ENCODE measurements at places on chromosomes 16 and 17. TPM values are rescaled to one million over a fixed set of nuclear protein-coding genes. Genes with fewer than 3 reads are reported as not detected.

The KRTAP2-2 gene
- total RNA-seq = not detected

DNA sequence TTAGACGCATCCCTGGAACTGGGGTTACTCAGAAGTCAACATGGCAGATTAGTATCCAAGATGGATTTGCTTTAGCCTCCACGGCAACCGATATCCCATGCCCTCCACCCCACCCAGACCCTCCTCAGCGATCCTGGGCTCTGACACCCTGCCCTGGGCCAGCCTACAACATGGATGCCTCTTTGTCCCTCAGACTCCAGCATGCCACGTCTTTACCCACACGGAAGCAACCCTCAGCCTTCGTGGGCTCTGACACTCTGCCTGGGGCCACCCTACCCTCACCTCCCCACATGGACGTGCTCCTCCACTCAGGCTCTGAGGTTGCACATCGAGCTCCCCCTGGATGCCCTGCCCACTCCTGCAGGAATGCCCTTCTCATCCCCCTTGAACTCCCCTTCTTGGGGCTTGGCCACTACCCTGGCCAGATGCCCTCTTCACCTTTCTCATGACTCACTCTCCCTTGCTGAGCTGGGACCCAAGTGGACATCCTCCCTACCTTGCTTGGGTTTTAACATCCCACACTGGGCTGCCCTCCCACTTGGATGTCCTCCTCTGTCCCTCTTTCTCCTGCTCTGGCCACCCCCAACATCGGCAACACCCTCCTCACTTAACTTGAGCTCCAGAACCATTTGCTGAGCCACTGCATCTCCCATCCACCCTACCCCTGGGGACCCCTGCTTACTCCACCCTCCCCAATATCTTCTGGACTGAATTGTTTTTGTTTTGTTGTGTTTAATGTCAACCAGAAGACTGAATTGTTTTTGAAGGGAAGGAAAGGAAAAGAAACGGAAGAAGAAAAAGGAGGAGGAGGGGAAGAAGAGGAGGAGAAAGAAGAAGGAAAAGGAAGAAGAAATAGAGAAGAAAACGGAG lies 18.3 kb upstream of the TMEM92 start:
- DNase-seq = no peak

DNA sequence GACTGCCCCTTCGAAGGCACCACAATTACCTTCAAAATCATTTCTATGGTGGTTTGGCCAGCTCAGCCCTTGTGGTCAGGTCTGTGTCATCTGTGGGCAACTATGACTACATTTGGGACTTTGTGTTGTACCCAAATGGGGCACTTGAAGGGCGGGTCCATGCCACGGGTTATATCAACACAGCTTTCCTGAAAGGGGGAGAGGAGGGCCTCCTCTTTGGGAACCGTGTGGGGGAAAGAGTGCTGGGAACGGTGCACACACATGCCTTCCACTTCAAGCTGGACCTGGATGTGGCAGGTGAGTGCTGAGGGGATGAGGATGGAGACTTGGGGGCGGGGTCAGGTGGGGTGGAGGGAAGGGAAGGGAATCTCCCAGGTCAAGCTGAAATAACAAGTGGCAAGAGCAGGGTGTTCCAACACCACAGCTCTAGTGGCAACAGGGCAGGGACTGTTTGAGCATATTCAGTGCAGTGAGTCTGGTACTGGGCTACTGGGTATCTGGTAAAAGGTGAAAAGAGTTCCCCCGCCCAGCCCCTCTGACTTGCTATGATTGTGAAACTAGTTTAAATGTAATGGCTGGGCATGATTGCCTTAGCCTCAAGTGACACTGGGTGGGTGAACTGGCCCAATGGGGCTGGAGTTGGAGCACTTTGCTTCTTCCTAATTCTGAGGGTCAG lies 1.7 kb downstream of the AOC2 start:
- DNase-seq = no peak

DNA sequence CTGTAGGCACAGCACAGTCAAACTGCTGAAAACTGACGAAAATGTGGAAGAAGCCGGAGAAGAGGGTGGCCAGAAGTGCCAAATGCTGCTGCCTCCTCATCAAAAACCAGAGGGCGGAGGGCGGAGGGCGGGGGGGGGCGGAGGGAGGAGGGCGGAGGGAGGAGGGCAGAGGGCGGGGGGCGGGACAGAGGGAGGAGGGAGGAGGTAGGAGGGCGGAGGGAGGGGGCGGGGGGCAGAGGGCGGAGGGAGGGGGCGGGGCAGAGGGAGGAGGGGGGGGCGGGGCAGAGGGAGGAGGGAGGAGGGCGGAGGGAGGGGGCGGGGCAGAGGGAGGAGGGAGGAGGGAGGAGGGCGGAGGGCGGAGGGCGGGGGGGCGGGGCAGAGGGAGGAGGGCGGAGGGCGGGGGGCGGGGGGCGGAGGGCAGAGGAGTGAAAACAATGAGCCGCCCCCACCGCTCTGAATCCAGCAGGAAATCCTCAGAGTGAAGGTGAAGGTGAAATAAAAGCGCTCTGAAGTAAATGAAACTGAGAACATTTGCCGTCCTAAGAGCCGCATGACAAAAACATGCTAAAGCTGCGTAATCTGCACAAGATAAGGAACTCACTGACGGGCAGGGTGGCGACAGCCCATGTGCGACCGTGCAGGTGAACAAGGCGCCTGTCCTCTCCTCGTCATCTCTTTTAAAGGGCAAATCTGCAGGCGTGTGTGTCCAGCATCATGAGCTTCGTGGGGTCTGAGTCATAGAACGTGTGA lies 22.6 kb upstream of the CBFA2T3 start:
- no peak for DNase-seq

The SLC9A5 gene
- total RNA-seq = 3.4 TPM

The NCOR1 gene
- total RNA-seq = 115 TPM

The FOXN1 gene
- not detected for total RNA-seq

DNA sequence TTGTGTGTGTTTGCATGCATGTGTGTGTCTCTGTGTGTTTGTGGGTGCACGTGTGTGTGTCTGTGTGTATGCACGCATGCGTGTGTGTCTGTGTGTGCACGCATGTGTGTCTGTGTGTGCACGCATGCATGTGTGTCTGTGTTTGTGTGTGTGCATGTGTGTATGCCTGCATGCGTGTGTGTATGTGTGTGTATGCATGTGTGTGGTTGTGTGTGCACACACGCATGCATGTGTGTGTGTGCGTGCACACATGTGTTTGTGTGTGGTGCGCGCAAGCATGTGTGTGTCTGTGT lies 239.9 kb upstream of the TNRC6C start:
- no peak for DNase-seq

The SPATA33 gene
- total RNA-seq = 12.6 TPM

GRCh38 chr16:77307426-77308162 lies 108.4 kb downstream of the SYCE1L start:
- no peak for DNase-seq

The TM4SF5 gene
- total RNA-seq = not detected

DNA sequence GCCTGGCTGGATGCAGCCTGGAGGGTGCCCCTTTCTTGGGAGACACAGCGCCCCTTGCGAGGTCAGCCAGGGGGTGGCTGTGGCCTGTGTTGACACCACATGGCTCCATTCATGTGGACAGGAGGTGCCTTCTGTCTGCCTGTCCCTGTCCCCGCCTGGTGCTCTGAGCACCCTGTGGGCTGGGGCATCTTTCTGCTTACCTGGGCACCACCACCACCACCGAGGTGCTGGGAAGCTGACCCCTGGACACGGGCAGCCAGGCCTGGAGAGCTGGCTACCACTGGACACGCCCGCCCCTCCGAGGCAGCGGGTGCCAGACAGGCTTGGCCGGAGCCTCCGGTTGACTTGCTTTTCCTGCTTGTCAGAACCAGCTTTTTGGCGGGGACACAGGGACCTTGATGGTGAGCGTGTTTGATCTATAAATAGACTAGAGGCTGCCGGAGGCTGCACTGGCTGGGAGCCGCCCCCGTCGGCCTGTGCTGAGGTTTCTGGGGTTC lies 121.3 kb upstream of the GSE1 start:
- no peak for DNase-seq

- DNase-seq = no peak
These were observed 212.5 kb downstream of the CCDC182 start for GRCh38 chr17:57532556-57532955.

- DNase-seq = no peak
These were observed 1927.2 kb downstream of the TP53TG3F start for GRCh38 chr16:35386619-35387018.

GRCh38 chr17:44878627-44879221 lies 20.5 kb downstream of the EFTUD2 start:
- no peak for DNase-seq

DNA sequence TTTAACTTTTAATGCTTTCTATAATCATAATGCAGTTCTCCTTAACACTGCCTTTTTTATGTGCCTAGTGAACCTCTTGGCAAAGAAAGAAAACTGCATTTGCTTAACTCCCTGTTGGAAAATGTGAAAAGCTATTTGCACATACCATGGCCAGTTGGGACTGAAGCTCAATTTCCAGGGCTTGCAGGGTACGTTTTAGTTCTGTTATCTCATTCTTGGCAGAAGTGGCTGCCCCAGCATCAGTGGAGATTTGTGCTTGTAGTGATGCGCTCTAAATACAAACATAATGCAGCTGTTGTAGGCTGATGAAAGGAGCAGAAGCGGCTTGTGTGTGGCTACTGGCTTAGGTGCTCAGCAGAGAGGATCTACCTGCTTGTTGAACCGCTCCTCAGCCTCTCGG lies 3.7 kb downstream of the KRT24 start:
- DNase-seq = no peak

DNA sequence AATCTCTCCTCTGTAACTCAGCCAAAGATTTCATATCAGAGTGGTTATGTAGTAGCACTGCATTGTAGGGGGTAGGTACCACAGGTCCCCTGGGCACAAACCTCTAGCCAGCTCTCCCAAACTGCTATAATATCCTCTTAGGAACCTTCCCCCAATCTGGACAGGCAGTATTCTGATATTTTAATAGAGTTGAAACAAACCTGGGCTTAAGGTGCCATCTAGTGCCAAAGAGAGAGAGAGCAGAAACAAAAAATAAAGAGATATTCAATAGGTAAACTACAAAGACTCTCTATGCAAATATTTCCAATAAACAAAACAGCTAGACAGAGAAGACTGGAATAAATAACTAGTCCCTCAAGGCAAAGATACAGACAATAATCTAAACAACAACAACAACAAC lies 1070.0 kb downstream of the CDH11 start:
- no peak for DNase-seq

DNA sequence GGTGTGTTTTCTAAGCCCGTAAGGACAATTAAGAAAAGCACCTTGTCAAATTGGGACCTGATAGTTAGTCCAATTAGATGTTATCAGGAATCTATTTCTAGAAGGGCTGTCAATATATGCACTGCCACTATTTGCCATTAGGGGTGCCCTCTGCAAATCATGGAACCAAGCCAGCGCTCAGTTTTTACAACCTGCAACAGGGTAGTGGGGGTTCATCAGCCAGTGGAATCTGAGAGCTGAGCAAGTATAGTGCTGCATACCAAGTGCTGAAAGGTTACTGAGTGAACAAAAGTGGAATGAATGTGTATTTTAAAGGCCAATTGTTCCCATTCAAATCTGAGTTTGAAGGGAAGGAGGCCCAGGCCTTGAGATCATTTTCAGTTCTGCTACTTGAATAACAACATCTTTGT lies 10.4 kb downstream of the PRR11 start:
- DNase-seq = no peak

- DNase-seq = no peak
These were observed 55.2 kb upstream of the FOXF1 start for GRCh38 chr16:86455116-86455515.

The ZDHHC1 gene
- 12.2 TPM for total RNA-seq

All from chondrocyte (in vitro differentiated cells).